ENCODE measurements at places on chromosomes 5 and 9. TPM values are rescaled to one million over a fixed set of nuclear protein-coding genes. Genes with fewer than 3 reads are reported as not detected.

Gene TLX3
- not detected for total RNA-seq

Gene ASTN2
- 3.0 TPM for total RNA-seq

Gene ARL14EPL
- total RNA-seq: not detected

Gene IL13
- not detected for total RNA-seq

Gene STK32A
- total RNA-seq: 13.3 TPM

Gene SLC45A2
- not detected for total RNA-seq

Gene TMEM174
- not detected for total RNA-seq

Gene PROB1
- total RNA-seq: 0.33 TPM

Gene KCNV2
- total RNA-seq: not detected

Gene EGFL7
- 321 TPM for total RNA-seq

Gene ATOSB
- 33.1 TPM for total RNA-seq

Gene ADAMTS16
- total RNA-seq: not detected

Gene SLC6A18
- not detected for total RNA-seq

Gene PRRT1B
- 10.5 TPM for total RNA-seq

GRCh38 chr5:24264547-24264946 lies 380.2 kb downstream of the CDH10 start:
- H3K27me3 ChIP-seq: no peaks in the 10 kb centered on the region
- no peak overlapping the region for H3K4me3 ChIP-seq
- H3K27ac ChIP-seq: no peak overlapping the region
- no peaks in the 10 kb centered on the region for H3K36me3 ChIP-seq

- no peaks in the 10 kb centered on the region for H3K36me3 ChIP-seq
- no peaks in the 10 kb centered on the region for H3K4me1 ChIP-seq
- no peak overlapping the region for H3K27ac ChIP-seq
- no peak overlapping the region for H3K4me3 ChIP-seq
Observed at GRCh38 chr9:79883073-79883645, 311.4 kb downstream of the TLE4 start.

DNA sequence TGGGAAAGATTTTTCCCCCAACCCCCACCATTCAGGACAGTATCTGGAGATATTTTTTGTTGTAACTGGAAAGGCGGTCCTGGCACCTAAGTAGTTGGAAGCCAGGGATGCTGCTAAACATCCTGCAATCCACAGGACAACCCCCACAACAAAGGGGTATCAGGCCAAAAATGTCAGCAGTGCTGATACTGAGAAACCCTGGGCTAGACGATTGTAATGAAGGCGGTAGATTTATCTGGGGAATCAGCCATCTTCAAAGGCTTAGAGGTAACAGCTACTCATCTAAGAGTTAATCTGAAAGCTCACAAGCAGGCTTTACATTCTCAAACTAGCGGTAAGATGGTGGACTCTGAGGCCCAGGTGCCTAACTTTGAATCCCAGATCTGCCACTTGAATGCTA lies 59.0 kb upstream of the NMUR2 start:
- no peak overlapping the region for H3K4me3 ChIP-seq
- no peaks in the 10 kb centered on the region for H3K4me1 ChIP-seq
- H3K36me3 ChIP-seq: no peaks in the 10 kb centered on the region
- no peak for DNase-seq
- H3K27ac ChIP-seq: no peak overlapping the region

- H3K4me3 ChIP-seq: no peak overlapping the region
- H3K36me3 ChIP-seq: no peaks in the 10 kb centered on the region
- DNase-seq: no peak
- H3K4me1 ChIP-seq: peaks cover 58% of the 10 kb centered on the region
Observed at GRCh38 chr5:14215901-14216300, 72.8 kb downstream of the TRIO start.

GRCh38 chr9:4375424-4376200 lies 75.7 kb upstream of the GLIS3 start:
- no peak overlapping the region for H3K4me3 ChIP-seq
- H3K27ac ChIP-seq: no peak overlapping the region
- no peaks in the 10 kb centered on the region for H3K4me1 ChIP-seq
- DNase-seq: no peak

GRCh38 chr5:42756606-42757601 lies at the start of gene CCDC152:
Gene CCDC152, plus strand, starts transcription at chr5:42756818. Its CDS starts 2,304 bp downstream, at chr5:42759122.
- no peak for DNase-seq
- peaks cover 6% of the 10 kb centered on the region for H3K4me1 ChIP-seq
- H3K27me3 ChIP-seq: no peaks in the 10 kb centered on the region
- H3K4me3 ChIP-seq: no peak within 1 kb of the TSS
- H3K36me3 ChIP-seq: no peaks in the 10 kb centered on the region
- H3K27ac ChIP-seq: no peak within 1 kb of the TSS

GRCh38 chr9:89576404-89576839 lies 28.4 kb upstream of the GADD45G start:
- H3K27ac ChIP-seq: no peak overlapping the region
- no peaks in the 10 kb centered on the region for H3K36me3 ChIP-seq
- no peak for DNase-seq
- no peaks in the 10 kb centered on the region for H3K4me1 ChIP-seq
- H3K4me3 ChIP-seq: no peak overlapping the region

DNA sequence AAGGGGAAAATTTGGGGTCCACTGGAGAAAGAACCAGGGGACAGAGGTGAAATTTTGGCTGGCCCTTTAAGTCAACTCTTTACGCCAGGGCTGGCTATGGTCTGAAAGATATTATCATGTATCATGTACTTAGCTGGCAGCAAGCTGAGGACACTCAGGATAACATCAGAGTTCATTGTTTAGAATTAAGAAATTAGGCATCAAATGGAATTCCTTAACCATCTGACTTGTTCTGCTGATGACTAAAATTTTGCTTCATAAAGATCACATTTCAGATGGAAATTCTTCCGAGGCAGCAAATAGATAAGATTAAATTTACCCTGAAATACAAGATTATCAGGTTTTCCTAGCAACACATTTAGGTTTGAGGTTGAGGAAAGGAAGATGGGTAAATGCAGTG lies 269.4 kb upstream of the KLF9 start:
- no peaks in the 10 kb centered on the region for H3K27me3 ChIP-seq
- H3K36me3 ChIP-seq: no peaks in the 10 kb centered on the region
- H3K27ac ChIP-seq: no peak overlapping the region
- DNase-seq: no peak

DNA sequence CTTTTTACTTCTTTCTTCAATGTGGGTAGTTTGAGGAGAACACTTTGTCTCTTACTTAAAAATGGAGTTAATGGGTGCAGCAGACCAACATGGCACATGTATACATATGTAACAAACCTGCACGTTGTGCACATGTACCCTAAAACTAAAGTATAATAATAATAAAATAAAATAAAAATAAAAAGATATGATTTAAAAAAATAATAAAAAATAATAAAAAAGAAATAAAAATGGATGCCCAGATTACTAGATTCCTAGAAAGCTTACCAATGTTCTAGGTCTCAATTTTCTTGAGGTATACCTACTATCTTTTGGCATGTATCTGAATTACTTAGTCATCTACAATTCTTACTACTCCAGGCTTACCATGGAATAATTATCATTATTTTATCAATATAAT lies 2001.6 kb upstream of the CDH9 start:
- H3K4me3 ChIP-seq: no peak overlapping the region
- H3K27ac ChIP-seq: no peak overlapping the region
- H3K27me3 ChIP-seq: no peaks in the 10 kb centered on the region
- H3K36me3 ChIP-seq: no peaks in the 10 kb centered on the region

DNA sequence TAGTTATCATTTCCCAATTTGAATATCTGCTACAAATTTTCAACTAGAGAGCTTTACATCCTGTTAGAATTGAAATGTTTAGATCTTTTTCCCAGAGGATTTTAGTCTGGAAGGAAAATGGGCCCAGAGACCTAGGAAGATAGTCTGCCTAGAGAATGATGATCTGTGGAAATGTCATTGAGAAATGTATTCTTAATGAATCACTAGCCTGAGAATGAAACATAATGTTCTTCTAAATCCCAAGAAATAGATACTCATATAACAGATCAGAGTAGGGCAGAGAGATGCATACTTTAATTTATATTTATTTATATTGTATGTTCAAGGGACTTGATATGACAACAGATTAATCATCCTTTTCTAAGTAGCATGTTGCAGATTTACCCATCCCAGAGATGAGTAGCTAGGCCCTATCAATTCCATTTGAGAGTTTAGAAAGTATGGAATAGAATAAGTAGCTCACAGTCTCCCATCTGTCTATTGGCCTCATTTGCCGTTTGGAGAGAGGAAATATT lies 25.1 kb upstream of the SLC44A1 start:
- H3K36me3 ChIP-seq: no peaks in the 10 kb centered on the region
- no peaks in the 10 kb centered on the region for H3K4me1 ChIP-seq
- no peak overlapping the region for H3K27ac ChIP-seq
- no peaks in the 10 kb centered on the region for H3K27me3 ChIP-seq
- no peak for DNase-seq
- H3K4me3 ChIP-seq: no peak overlapping the region

DNA sequence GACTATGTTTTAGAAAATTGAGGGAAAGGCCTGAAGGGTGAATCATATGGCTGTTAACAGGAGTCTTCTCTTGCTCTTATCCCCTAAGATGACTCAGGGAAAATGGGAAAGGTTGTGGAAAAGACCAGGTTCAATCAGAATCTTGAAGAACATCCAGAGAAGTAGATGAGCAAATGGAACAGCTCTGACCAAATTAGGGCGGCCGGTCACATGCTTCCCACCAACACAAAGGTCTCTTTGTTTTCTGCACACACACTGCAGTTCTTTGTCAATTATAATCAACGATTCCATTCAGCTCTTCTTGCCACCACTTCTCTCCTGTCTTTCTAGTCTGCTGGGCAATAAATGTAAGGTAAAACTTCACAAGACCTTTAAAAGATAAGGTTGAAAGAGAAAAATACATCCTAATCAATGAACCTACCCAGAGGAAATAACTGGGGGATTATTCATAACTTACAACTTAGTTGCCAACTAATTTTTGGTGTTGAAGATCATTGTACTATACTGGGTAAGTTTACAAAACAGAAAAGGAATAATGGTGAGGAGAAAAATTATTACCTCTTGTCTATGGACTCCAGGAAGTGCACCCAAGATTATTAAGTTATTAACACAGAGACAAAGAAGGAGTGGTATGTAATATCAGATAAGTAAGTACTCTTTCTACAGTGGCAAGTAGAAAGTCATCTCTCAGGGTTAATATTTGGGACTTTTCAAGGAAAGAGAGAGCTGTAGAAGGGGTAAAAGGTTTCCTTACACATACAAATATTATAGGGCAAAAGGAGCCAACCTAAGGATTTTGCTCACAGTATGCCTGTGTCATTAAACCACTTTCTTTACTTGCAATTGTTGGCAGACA lies 441.9 kb upstream of the PIK3R1 start:
- no peak overlapping the region for H3K27ac ChIP-seq
- no peak overlapping the region for H3K4me3 ChIP-seq
- H3K4me1 ChIP-seq: peaks cover 6% of the 10 kb centered on the region
- no peaks in the 10 kb centered on the region for H3K36me3 ChIP-seq
- no peak for DNase-seq

DNA sequence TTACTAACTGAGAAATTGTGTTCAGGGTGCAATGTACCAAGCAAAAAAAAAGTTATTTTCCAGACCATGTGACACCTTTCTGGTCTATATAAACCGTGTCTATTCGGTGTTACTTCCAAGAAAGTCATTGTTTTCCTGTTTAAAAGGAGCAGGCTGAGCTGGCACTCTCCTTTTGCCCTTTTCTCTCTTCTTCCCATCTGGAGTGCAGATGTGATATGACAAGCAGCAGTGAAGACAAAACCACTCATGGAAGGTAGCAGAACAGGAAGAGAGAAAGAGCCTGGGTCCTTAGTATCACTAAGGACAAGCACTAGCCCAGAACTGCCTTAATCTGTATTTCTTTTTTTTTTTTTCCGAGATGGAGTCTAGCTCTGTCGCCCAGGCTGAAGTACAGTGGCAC lies 25.6 kb downstream of the LYRM7 start:
- no peak for DNase-seq
- H3K4me3 ChIP-seq: no peak overlapping the region
- no peaks in the 10 kb centered on the region for H3K4me1 ChIP-seq
- H3K27ac ChIP-seq: no peak overlapping the region
- H3K36me3 ChIP-seq: no peaks in the 10 kb centered on the region

GRCh38 chr9:121645003-121645402 lies 6.4 kb upstream of the DAB2IP start:
- no peaks in the 10 kb centered on the region for H3K36me3 ChIP-seq
- peaks cover under 1% of the 10 kb centered on the region for H3K4me1 ChIP-seq
- no peak for DNase-seq
- no peak overlapping the region for H3K27ac ChIP-seq

- H3K36me3 ChIP-seq: no peaks in the 10 kb centered on the region
- no peak overlapping the region for H3K4me3 ChIP-seq
- no peaks in the 10 kb centered on the region for H3K4me1 ChIP-seq
- no peaks in the 10 kb centered on the region for H3K27me3 ChIP-seq
- no peak overlapping the region for H3K27ac ChIP-seq
Observed at GRCh38 chr5:121976979-121977378, 15.2 kb downstream of the SRFBP1 start.

DNA sequence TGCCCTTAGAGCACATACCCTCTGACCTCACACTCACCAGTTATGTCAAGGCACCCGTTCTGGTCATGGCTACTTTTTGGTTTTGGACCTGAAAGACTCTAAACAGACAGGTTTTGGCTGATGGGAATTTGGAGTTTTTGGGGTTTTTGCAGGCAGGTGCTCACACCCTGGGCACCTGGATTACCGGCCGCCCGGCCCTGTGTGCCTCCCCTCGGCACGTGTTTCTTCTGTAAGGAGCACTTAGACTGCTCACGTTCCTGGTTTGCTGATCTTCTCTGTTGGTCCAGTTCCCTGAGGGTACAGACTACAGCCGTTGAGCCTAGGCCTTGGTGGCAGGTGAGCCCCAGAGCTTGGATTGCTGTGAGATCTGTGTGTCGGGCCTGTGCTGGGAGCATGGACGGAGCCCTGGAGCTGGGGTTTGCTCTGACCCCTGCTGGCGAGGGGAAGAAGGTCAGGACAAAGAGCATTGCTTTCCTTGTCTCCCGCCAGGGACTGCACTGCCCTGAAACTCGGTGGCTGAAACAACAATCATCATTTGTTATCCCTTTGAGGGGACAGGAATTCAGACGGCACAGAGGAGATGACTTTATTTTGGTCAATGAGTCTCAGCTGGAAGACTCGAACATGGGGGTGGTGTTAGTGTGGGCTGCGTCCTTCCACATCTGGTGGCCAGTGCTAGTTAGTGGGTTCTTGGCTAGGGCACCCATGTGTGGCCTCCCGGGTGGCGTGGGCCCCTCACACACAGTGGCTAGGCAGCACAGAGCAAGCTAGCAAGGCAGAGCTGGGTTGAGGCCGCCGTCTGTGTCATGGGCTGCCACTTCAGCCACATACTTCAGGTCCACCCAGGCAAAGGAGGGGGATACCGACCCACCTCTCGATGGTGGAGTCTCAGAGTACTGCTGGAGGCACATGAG lies 76.4 kb downstream of the EHMT1 start:
- no peaks in the 10 kb centered on the region for H3K27me3 ChIP-seq
- H3K4me1 ChIP-seq: peaks cover 36% of the 10 kb centered on the region
- no peak overlapping the region for H3K27ac ChIP-seq
- no peaks in the 10 kb centered on the region for H3K36me3 ChIP-seq
- DNase-seq: peak; percentile 61
- no peak overlapping the region for H3K4me3 ChIP-seq

GRCh38 chr9:123695386-123695785 lies 234.5 kb downstream of the DENND1A start:
- no peak for DNase-seq
- no peaks in the 10 kb centered on the region for H3K27me3 ChIP-seq
- no peak overlapping the region for H3K27ac ChIP-seq

GRCh38 chr5:107580889-107581820 lies 89.6 kb downstream of the EFNA5 start:
- no peak overlapping the region for H3K27ac ChIP-seq
- H3K27me3 ChIP-seq: no peaks in the 10 kb centered on the region
- DNase-seq: no peak
